Osteoblast (primary cell): ENCODE measurements at places on chromosomes 2 and 18. TPM values are rescaled to one million over a fixed set of nuclear protein-coding genes. Genes with fewer than 3 reads are reported as not detected.

GRCh38 chr2:43023791-43024514 lies 202.5 kb downstream of the ZFP36L2 start:
- DNase-seq: peak; percentile 3

- no peak for DNase-seq
Measured at GRCh38 chr18:41899535-41899934, 55.5 kb upstream of the PIK3C3 start.

DNA sequence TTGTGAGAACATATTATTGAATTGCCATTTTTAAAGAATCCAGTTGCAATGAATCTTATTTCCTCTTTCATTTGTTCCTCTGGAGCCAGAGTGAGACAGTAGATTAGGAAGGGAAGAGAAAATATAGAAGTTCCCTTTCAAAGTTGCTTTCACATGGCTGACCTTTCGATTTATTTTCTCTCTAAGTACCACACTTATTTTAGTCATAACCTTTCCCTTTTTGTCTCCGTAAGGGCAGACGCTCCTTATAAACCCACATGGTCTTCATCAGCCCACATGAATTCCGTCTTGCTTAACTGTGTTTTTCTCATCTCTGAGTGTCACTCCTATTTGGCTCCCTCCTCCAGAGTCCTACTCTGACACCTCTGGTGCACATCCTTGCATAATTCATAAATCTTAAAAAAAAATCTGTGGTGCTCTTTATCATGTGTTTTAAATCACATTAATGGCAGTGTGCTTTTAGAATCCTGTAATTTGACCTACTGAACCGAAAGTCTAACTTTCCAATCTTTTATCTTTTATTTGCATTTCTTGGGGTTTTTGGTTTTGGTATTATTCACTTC lies 38.5 kb upstream of the ZNF396 start:
- no peak for DNase-seq

GRCh38 chr2:235382601-235383000 lies 111.2 kb upstream of the AGAP1 start:
- no peak for DNase-seq

GRCh38 chr2:231672617-231673347 lies 35.5 kb upstream of the PTMA start:
- peak; percentile 90 for DNase-seq

DNA sequence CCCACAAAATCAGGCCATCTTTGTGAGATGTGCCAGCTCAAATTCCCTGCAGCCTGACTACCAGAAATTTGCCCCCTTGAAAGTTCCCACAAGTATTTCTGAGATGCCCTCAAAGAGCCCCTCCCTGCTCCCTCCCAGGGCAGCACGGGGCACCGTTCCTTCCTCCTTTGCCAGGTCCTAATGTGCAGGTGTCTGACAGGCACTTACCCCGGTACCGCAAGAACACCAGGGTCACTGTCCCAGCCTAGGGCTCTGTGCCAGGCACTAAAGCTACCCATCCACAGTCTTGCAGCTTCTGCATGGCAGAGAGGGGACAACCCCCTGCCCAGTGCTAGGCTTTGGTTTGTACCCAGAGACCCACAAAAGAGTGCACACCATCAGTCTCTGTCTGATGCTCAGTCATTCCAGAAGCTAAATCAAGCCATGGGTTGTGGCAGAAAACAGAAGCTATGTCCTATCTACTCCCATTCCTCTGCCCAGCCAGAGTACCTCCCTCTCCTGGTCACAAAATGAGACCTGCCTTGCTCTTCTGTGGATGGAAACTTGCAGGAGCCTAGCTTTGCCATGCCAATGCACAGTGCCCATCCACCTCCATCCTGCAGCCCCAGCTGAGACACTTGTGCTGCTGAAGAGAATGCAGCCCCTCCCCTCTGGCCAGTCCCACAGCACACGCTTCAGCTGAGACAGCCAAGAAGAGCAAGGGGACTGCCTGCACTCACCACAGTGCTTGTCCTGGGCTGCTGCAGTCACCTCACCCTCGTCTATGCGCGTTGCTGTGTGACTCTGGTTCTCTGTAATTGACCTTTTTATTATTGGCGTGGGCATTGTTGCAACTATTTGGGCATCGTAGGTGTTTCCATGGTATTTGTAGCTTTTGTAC lies 48.7 kb downstream of the INPP5D start:
- no peak for DNase-seq

DNA sequence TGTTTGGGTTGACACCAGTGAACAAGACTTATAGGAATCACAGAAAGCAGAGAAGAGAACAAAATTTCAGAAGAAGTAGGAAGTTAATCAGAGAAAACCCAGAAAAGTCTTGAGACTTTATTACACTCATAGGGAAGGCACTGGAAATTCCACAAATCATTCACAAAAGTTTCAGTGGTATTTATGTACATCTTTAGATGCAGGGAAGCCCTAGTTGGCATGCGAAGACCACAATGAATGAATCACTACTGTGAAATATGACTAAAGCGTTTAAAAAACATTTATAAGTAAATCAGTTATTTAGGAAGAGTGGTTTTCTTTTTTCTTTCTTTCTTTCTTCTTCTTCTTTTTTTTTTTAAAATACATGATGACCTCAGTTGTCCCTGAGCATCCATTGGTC lies 105.1 kb downstream of the NUP35 start:
- DNase-seq: peak; percentile 34

GRCh38 chr2:119823734-119824334 lies 64.1 kb downstream of the PTPN4 start:
- DNase-seq: peak; percentile 77

GRCh38 chr2:232532419-232532818 lies 6.5 kb downstream of the CHRND start:
- DNase-seq: peak; percentile 47

DNA sequence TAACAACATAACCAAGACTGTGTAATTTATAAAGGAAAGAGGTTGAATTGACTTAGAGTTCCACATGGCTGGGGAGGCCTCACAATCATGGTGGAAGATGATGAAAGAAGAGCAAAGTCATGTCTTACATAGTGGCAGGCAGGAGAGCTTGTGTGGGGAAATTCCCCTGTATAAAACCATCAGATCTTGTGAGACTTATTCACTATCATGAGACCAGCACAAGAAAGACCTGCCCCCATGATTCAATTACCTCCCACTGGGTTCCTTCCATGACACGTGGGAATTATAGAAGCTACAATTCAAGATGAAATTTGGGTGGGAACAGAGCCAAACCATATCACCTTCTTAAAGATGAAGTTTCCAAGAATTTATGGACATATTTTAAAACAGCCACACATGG lies 2.5 kb upstream of the IL36RN start:
- no peak for DNase-seq

- no peak for DNase-seq
Measured at GRCh38 chr2:1791006-1791605, 46.8 kb upstream of the PXDN start.

GRCh38 chr2:161613161-161613560 lies 11.1 kb upstream of the SLC4A10 start:
- DNase-seq: no peak

DNA sequence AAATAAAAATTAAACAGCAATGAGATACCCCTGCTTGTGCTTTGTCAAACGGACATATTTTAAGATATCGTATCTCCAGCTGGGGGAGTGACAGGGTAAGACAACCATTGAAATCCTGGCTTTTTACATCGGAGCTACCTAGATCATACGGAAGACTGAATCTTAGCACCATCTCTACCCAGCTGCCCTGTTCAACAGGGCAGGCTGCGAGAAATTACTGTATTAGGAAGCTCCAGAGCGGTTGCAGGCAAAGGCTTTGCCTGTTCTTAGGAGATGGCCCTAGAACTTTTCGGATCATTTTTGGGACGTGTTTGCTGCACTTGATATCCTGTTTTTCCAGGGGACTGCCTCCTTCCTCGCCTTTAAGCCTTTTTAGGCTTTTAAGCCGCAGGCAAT lies 2.0 kb upstream of the PRKCE start:
- DNase-seq: peak; percentile 78

DNA sequence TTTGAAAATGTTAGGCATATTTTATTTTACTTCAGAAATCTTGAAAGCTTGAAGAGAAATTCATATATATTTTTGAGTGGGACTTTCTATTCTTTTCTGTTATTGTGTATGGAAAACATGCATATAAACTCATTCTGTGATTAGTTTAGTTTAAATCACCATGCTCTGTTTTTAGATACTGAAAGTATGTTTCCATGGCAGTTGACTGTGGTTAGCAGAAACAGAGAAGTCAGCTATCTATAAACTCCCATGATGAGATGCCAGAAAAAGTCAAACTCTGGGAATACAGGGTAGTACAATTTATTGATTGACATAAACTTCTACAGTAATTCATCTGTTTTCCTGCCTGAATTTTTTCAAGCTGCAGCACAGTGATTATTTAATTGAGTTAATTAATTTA lies 905.3 kb upstream of the VRK2 start:
- no peak for DNase-seq

DNA sequence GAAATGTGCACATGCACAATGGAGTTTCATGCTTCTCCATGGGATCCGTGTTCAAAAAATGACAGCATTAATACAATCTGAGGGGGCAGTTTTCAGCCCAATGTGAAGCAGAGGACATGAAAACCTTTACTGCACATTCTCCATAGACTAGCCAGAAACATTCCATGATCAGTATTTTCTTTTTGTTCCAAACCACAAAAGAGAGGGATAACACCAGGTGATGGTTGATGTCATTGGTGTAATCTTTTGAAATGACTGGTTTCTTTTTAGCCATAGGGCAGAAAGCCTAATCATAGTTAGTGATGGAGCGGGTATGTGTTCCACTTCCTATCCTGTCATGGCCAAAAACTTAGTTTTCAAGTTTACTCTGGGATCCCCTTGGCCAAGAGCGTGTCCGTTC lies 1.8 kb upstream of the KYNU start:
- DNase-seq: no peak

DNA sequence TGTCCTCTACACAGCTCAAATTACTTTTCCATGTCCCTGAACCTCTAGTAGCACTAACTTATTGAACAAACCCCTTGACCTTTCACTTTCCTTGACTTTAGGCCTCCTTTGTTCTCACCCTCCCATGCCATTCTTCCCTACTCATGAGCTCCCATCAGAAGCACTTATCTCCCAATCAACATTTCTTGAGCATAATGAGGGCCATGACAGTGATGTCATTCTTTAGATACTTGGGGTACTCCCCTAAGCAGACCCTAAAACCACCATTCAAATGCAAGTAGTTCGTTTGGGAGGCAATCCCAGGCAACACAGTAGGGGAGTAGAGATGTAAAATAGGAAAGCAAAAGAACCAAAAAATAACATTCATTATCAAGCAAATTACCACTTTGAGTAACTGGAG lies 115.9 kb upstream of the ARHGAP28 start:
- DNase-seq: no peak

Gene INPP5D
- under 0.01 TPM in 2 replicates for total RNA-seq

Gene HYCC2
- total RNA-seq: 11.6 and 12.1 TPM in 2 replicates

Gene FAM117B
- 2.9 and 3.2 TPM in 2 replicates for total RNA-seq

Gene NCKAP5
- 1.8 TPM in 2 replicates for total RNA-seq

Gene ANTXR1
- 123 and 134 TPM in 2 replicates for total RNA-seq

Gene CEP68
- 13.6 and 14.5 TPM in 2 replicates for total RNA-seq

Gene MARCO
- total RNA-seq: not detected in 2 replicates

Gene NMUR1
- total RNA-seq: under 0.01 TPM in 2 replicates

Gene GATA6
- 10.9 and 16.6 TPM in 2 replicates for total RNA-seq

Gene LRRC30
- total RNA-seq: not detected in 2 replicates

Gene FAM110C
- not detected in 2 replicates for total RNA-seq

Gene CLASP1
- 46.0 and 51.0 TPM in 2 replicates for total RNA-seq
